ENCODE measurements at places on chromosomes 12 and 14.

GRCh38 chr12:93773122-93773871 is 96.1 kb downstream of the CRADD start:
- no peak for DNase-seq

DNA sequence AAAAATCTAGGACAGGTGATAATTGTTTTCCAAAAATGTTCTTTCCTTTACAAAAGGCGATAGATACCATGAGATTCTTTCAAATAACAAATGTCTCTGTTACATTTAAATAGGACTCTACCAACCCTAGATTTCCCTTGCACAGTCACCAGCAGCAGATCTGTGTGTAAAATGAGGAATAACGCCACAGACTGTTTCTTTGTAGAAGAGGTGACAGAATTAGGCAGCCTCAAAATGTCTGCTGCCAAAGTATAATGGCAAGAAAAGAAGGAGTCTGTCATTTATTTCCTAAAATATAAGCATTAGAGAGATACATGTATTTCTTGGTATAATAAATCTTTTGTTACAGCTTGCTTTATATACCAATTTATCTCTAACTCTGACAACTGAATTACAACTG is 8.5 kb upstream of the SRGAP1 start:
- DNase-seq: no peak

- DNase-seq: no peak
Measured at GRCh38 chr14:26173581-26174110, 424.2 kb downstream of the NOVA1 start.

DNA sequence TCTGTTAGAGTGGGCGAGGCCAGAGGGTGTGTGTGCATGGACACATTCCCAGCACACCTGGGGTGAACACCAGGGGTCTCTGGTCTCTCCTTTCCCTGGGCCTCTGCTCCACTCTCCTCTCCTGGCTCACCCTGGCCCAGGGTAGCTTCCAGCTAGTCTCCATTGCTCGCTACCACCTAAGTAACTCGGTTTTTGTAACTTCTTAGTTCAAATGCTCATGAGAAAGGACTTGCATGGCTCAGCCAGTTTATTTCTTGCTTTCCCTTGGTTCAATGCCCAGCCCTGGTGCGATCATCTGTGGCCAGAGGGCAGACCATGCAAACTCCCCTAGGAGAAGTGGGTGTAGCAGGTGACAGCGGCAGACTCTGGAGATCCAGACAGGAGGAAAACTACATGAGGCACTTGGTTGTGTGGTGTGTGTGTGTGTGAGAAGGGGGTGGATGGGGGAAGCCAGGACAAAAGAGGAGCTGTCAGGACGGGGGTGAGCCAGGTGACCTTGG is 8.9 kb upstream of the ACVR1B start:
- DNase-seq: no peak

GRCh38 chr12:122545855-122546254 is 18.8 kb downstream of the KNTC1 start:
- no peak for DNase-seq

All from fibroblast of the conjunctiva (primary cell).